Glutamatergic neuron (in vitro differentiated cells): ENCODE measurements at places on chromosomes 16 and 17.

DNA sequence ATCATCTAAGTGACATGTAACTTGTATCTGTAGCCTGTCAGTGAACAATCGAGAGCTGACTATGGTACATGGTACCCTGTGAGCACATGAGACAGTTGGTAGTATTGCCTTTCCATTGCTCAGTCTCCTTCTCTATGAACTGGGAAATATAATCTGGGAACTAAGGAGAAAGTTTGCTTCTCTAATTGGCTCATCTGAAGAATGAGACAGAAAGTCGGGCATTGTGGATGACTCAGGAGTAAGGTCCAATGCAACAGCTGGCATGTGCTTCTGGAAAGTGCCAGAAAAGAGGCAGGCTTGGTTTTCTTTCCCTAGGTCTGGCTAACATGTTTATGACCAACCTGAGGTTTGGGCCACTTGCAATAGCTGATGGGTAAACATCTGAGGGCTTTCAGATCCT, 51.9 kb downstream of the ZZEF1 start:
- no peak for DNase-seq

DNA sequence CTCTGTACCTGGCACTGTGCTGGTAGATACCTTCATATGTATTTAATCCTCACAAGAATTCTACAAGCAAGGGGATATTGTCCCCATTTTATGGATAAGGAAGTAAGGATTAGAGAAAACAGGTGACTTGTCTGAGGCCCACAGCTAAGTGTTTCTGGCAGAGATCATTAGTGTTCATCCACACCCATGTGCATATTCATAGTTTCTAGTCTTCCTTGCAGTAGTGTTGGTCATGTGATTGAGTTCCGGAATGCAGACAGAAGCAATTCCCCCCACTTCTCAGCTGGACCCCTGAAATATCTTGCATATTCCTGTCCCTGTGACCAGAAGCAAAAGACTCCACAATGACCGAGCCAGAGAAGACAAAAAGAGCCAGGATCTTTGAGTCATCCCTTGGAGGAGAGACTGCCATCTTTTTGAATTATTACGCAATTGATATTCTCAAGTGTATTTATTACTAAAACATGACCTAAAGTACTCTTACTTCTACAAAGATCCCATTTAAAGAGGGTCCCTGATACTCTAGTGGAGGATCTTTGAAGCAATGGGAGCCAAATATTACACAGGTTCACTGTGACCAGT, 43.4 kb downstream of the SOX9 start:
- no peak for DNase-seq

GRCh38 chr16:50613964-50614474, 65.8 kb downstream of the NKD1 start:
- DNase-seq = no peak

GRCh38 chr16:76081967-76082366, 195.2 kb upstream of the CNTNAP4 start:
- DNase-seq = no peak

DNA sequence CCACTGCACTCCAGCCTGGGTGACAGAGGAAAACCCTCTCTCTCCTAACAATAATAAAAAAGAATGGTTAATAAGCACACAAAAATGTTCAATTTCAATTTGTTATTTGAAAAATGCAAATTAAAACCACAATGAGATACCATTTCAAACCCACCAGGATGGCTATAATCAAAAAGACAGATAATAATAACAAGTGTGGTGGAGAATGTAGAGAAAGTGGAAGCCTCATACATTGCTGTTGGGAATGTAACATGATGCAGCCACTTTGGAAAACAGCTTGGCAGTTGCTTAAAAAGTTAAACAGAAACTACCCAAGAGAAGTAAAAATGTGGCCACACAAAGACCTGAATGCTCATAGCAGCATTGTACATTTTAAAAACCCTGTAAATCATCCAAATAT, 51.8 kb upstream of the MAP3K14 start:
- DNase-seq = no peak

DNA sequence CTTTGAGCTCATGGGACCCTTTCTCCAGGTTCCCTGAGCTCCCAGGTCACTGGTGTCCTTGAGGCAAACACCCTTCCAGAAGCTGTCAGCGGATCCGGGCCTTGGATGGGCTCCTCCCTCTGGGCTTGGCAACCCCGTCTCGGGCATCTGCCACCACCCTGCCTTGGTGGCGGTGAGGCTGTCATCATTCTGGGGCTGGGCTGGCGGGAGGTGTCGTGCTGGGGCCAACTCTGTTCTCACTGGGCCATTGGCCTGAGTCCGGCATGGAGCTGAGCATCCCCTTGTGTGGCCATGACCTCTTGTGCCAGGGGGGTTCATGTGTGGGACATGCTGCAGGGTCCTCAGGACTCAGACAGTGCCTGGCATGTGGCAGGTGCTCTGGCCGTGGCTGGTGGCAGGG, 197.6 kb downstream of the LAT start:
- DNase-seq = no peak

- DNase-seq = no peak
Observed at GRCh38 chr17:37490638-37491614, 1.2 kb downstream of the DUSP14 start.

- no peak for DNase-seq
Observed at GRCh38 chr17:16287563-16288027, 65.7 kb downstream of the CENPV start.

- DNase-seq = no peak
Observed at GRCh38 chr17:19651451-19652238, 3.1 kb downstream of the ALDH3A2 start.

GRCh38 chr16:21167360-21167759, 8.9 kb downstream of the LDAF1 start:
- no peak for DNase-seq

DNA sequence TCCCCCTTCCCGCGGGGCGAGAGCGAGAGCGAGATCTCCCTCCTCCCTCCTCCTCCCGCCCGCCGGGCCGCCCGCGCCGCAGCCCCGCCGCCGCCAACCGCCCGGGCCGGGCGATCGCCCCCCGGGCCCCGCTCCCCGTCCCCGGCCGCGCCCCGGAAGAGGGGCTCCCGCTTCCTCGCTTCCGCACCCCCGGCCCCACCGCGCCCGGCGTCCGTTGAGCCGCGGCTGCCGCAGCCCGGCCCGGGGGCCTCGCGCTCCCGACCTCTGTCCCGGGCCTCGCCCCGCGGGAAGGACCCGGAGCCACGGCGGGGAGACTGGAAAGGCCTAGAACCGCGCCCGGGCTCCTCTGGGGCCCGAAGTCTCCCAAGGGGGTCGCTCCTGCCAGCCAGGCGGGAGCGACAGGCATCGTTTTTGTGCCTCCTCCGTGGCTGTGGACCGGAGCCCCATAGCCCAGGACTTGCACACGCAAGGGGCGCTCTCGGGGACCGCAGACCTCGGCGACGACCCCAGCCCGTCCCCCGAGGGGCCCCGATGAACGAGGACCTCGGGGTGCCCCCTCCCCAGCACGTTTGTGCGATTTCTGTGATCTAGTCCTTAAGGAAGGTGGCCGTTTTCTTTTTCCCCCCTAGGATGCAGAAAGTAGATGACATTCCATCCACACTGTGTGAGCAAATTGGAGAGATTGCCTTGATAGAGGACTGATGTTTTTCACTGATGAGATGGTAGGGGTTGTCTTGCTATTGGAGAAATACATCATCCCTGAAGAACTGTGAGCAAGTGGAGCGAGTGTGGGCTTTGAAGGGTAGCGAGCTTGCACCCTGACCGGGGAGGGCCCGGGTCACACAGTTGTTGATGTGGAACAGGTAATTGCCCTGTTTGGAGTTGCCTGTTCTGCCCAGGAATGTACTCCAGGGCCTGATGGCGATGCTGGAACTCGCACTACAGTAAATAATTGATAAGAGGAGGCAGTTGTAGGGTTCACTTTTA, 611 bp downstream of the BANP start:
- DNase-seq = peak; percentile 58

GRCh38 chr16:84207879-84208278, 16.9 kb downstream of the ADAD2 start:
- DNase-seq = no peak
